NCI-H460 (cell line): ENCODE measurements at places on chromosomes 5 and 9.

GRCh38 chr5:180862645-180863044 lies 1.6 kb upstream of the ZFP62 start:
- DNase-seq: no peak

DNA sequence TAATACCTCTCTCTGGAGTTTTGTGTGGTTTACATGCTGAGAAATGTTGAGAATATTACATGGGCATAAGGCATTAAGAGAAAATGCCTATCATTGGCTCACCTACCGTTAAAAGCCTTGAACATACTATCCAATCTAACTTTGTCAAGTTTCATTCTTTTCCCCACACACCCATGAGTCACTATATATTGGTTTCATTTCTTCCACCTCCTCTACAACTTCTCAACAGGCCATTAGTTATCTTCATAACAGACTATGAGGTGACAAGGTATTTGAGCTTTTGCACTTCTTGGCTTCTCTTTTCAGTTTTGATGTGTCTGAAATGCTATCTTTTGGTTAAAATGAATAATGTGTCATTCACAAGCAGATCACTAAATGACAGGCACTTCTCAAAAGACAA lies 288.0 kb downstream of the KCNN2 start:
- DNase-seq: no peak

- DNase-seq: no peak
Measured at GRCh38 chr9:131487621-131488031, 15.1 kb upstream of the POMT1 start.

GRCh38 chr5:127447827-127448226 lies 69.6 kb upstream of the PRRC1 start:
- DNase-seq: no peak

- peak; percentile 64 for DNase-seq
Measured at GRCh38 chr5:71757590-71758543, 38.8 kb downstream of the CARTPT start.

- DNase-seq: no peak
Measured at GRCh38 chr9:135480940-135481310, 1.3 kb downstream of the PPP1R26 start.

DNA sequence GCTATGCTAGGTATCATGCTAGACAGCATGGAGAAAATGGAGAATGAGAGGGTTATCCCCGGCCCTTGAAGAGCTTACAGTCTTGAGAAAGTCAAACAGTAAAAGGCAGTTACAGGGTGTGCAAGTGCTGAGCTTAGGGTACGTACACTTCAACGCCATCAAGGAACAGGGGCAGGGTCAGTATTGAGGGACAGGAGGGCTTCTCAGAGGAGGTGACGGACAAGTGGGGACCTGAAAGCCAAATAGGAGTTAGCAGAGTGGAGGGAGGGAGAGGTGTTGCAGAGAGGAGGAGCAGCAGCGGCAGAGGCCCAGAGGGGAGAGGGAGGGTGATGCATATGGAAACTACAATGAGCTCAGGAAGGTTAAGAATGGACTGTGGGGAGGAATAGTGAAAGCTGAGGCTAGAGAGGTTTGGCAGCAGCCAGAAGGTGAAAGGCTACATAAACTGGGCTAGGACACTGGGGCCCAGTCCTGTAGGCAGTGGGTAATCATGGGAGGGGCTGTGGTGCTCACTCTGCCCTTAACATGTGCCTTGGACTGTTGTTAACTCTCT lies 88.0 kb downstream of the NRG2 start:
- no peak for DNase-seq

- DNase-seq: no peak
Measured at GRCh38 chr9:93974151-93974550, 19.0 kb upstream of the BARX1 start.

DNA sequence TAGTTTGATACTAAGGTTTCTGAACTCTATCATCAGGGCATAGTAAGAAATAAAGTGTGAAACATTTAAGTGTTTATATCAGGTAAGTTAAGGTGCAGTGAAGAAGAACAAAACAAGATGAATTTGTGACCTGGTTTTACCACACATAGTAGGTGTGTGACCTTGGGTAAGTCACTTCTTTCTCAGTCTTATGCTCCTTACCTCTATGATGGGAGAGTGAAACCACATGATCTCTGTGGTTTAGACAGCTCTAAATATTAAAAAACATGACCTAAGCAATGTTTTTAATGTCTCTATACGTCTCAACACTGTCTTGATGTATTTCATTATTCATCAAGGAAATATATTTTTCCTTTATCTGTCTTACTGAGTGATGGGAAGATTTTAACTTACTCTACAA lies 629.6 kb upstream of the DMAC1 start:
- no peak for DNase-seq
